Lung microvascular endothelial cell (primary cell): ENCODE measurements at places on chromosomes 1 and 21.

GRCh38 chr1:223319398-223319797 is 44.6 kb downstream of the SUSD4 start:
- no peak for DNase-seq

DNA sequence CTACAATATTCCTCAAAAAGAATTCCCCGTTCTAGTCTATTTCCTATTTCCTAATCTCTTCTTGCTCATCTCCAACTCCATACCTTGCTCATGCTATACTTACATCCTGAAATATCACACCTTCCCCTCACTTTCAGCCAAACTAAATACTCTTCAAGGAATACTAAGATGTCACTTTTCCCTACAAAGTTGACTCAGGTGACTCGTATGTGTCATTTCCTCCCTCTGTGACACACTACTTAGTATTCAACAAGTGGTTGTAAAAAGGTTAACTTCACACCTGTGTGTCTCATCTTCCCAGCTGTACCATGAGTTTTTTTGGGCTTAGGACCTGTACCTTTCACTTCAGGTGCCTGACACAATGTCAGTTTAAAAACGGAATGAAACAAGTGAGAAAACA is 81.9 kb upstream of the LBR start:
- peak; percentile 26 for DNase-seq

DNA sequence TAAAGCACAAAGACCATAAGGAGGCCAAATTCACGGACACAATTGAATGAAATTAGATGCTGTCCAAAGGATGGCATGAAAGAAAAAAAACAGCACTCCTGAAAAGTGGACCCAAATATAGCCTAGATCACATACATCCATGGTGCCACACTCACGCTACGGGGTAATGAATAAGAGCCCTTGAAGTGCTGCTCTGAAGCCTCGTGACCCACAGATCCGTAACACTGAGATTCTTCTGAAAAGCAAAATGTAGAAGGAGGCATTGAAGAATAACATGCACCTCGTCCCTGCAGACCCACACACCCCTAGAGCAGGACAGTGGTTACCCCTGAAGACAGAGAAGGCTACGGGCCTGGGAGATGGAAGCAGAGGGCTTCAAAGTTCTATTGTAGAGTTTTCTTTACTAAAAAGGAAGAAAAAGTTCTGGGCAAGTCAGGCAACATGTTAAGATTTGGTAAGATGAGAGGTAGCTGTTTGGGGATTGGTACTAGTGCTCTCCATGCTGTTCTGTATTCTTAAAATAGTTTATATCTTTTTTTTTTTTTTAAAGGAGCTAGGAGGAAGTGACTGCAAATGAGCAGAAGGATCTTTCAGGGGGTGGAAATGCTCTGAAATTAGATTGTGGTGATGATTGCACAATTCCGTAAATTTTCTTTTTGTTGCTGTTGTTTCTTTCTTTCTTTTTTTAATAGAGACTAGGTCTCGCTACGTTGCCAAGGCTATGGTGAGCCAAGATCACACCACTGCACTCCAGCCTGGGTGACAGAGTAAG is 4.1 kb upstream of the ITGB2 start:
- no peak for DNase-seq

- no peak for DNase-seq
Observed at GRCh38 chr1:50644447-50645105, 221.3 kb upstream of the DMRTA2 start.

GRCh38 chr1:226972931-226973330 is 32.8 kb downstream of the COQ8A start:
- no peak for DNase-seq

- no peak for DNase-seq
Observed at GRCh38 chr21:34147792-34148418, 74.5 kb downstream of the MRPS6 start.

- DNase-seq: no peak
Observed at GRCh38 chr1:16903458-16903796, 7.6 kb downstream of the RNU1-2 start.

DNA sequence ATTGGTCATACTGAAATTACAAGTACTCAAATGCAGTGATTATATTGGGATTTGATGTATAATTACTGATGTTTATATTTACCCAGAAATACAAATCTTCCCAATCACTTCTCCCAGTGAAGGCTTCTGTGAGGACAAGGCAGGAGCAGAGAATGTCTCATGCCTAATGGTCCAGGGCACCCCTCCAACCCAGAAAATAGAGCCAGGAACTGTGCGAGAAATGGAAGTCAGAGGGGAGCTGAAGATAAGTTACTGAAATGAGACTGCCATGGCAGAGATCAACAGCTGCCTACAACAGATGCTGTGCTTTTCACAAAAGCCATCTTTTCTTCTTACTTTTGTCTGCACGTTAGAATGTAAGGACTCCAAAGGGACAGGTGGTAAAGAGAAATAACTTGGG is 171.2 kb downstream of the TTLL7 start:
- DNase-seq: no peak

DNA sequence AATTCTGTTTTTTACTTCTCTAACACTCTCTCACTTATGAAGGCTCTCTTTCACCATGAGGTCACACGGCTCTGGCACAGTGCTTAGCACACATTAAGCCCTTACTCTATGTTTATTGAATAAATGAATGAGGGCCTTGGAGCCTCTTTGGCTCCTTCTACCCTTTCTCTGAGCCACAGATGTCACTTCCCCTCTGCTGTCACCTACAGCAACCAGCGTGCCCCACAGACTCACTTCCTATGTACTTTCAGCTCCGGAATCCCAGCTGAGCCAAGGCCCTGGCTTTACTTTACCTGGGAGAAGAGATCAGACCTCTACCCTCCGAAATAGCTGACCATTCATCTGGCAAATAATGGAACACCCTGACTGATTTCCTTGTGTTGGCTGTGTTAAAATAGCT is 53.7 kb upstream of the HMCN1 start:
- DNase-seq: peak; percentile 33

DNA sequence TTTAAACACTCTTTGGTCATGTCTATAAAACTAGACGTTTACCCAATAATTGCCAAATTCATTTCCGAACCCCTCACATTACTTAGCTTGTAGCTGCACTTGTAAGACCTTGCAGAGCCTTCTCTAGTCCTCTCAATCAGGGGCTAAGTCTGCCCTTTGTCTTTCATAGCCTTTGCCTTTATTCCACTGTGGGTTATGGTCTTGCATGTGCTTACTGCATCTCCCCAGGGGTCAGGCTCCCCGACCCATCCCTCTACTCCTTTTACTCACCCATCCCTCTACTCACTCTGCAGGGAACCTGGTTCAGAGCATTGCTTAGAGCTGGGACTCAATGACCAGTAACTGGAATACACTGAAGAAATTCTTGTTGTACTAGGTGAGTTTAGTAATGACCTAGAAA is 235.4 kb downstream of the PCP4 start:
- no peak for DNase-seq

- no peak for DNase-seq
Observed at GRCh38 chr1:172669011-172669410, 10.1 kb downstream of the FASLG start.

- no peak for DNase-seq
Observed at GRCh38 chr1:19710825-19711611, 46.3 kb downstream of the HTR6 start.

DNA sequence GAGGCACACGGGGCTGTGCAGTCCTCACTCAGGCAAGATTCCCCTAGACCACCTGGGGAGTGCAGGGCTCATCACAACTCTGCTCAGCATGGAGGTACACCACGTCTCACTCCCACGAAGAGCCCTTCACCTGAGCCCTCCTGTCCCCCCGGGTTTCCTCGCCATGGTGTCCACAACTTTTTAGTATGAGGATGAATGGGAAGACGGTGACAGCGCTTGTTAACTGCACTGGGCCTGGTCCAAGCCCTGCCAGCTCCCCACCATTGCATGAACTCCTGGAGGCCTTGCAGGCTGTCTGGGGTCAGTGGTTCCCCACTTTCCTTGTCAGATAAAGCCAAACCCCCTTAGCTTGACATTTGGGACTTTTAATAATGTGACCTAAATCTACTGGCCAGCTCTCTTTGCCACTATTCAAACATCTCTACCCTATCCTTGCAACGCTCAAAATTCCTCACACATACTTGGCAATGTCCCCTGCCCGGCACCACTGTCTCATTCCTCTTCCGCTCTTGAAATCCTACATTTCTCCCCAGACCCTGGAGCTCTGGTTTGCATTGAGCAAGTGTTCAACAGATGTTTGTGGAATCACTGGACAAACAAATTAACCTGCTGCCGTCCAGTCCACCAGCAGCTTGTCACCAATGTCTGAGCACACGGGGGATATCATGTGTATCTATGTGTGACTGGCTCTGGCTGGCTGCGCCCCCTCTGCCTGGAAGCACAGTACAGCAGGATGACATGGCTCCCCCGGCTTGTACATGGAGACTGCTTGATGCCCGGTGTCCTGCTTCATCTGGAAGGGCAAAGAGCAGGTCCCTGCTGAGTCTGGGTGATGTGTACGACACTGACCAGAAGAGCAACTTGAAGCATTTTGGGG is 11.2 kb downstream of the TMEM9 start:
- DNase-seq: no peak

DNA sequence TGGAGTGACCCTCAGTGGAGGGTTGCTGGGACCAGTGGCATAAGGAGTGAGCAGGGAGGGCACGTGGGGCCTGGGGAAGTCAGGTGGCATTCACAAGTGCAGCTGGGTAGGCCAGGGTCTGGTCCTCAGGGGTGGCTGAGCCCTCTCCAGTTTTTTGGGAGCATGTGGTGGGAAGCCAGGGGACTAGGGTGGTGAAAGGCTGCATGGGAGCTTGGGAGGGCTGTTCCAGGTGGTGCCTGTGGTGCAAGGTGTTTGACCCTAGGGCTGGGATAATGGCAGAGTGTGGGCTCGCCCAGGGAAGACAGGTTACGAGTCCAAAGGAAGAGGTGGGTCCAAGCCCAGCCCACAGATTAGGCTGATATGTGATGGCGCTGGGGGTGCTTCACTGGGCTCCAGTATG is 30.5 kb downstream of the MAN1C1 start:
- no peak for DNase-seq

GRCh38 chr1:52444463-52444862 is 40.1 kb downstream of the PRPF38A start:
- no peak for DNase-seq

DNA sequence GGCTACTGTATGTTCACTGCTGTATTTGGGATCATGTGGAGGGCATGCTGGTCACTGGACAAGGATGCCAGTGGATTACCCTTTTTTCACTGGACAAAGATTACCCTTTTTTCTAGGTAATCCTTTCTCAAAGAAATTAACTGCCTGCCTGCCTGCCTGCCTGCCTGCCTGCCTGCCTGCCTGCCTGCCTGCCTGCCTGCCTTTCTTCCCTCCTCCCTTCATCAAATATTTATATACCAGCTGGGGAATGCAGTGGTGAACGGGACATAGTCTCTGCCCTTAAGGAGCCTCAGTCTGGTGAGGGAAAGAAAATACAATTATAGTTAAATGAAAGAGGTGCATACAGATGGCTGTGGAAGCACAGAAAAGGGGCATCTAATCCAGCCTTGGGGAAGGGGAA is 85.0 kb downstream of the PGM1 start:
- no peak for DNase-seq

- DNase-seq: peak; percentile 57
Observed at GRCh38 chr1:88890791-88891317, 513 bp downstream of the GTF2B start.
